Diencephalon (tissue), 1 donor: ENCODE measurements at places on chromosomes 2 and 18. TPM values are rescaled to one million over a fixed set of nuclear protein-coding genes. Genes with fewer than 3 reads are reported as not detected.

CYRIA gene
- total RNA-seq = 79.6 TPM

UPP2 gene
- total RNA-seq = 0.69 TPM

LIMS3 gene
- total RNA-seq = 2.1 TPM

RAPH1 gene
- 59.3 TPM for total RNA-seq

FAM237A gene
- total RNA-seq = 0.46 TPM

SLC5A7 gene
- total RNA-seq = 14.3 TPM

NAGK gene
- 49.1 TPM for total RNA-seq

SNORC gene
- total RNA-seq = 4.6 TPM

PCARE gene
- 0.23 TPM for total RNA-seq

CAVIN2 gene
- total RNA-seq = 5.3 TPM

GKN2 gene
- total RNA-seq = not detected

MLPH gene
- total RNA-seq = 0.69 TPM

MC5R gene
- total RNA-seq = 0.69 TPM

MZT2A gene
- total RNA-seq = 60.7 TPM

SH3BP4 gene
- 20.5 TPM for total RNA-seq

WIPF1 gene
- total RNA-seq = 5.1 TPM

RAB6C gene
- total RNA-seq = 2.5 TPM

RAX gene
- total RNA-seq = 0.23 TPM

IL1R1 gene
- total RNA-seq = 0.46 TPM

TRAK2 gene
- total RNA-seq = 57.7 TPM

FRZB gene
- total RNA-seq = 5.5 TPM

CCL20 gene
- not detected for total RNA-seq

NFATC1 gene
- total RNA-seq = 1.4 TPM

DAPL1 gene
- not detected for total RNA-seq

MYL12B gene
- 158 TPM for total RNA-seq

PDCD1 gene
- 0.23 TPM for total RNA-seq

PROM2 gene
- total RNA-seq = 2.1 TPM

ZNF521 gene
- total RNA-seq = 67.1 TPM

DYTN gene
- not detected for total RNA-seq

PTH2R gene
- 3.9 TPM for total RNA-seq

MARCHF4 gene
- total RNA-seq = 13.6 TPM

TDRD15 gene
- under 0.01 TPM for total RNA-seq

LONRF2 gene
- 90.7 TPM for total RNA-seq

ALPG gene
- total RNA-seq = not detected

PLEK gene
- 3.7 TPM for total RNA-seq

HOXD12 gene
- not detected for total RNA-seq

UGT1A8 gene
- total RNA-seq = not detected

SESTD1 gene
- 67.4 TPM for total RNA-seq

STPG4 gene
- not detected for total RNA-seq

IL1F10 gene
- not detected for total RNA-seq

REG1B gene
- not detected for total RNA-seq

REG3G gene
- total RNA-seq = not detected

TRABD2A gene
- 2.5 TPM for total RNA-seq

GPR17 gene
- total RNA-seq = 28.6 TPM
